Activated T-helper 9 cell treated with anti-CD3 and anti-CD28 coated beads, Interleukin-2, amount 50 U/mL, for 16 hours (primary cell): ENCODE measurements at places on chromosomes 13 and 19.

GRCh38 chr13:36915896-36916640 lies 4.0 kb downstream of the SMAD9 start:
- no peak for DNase-seq

DNA sequence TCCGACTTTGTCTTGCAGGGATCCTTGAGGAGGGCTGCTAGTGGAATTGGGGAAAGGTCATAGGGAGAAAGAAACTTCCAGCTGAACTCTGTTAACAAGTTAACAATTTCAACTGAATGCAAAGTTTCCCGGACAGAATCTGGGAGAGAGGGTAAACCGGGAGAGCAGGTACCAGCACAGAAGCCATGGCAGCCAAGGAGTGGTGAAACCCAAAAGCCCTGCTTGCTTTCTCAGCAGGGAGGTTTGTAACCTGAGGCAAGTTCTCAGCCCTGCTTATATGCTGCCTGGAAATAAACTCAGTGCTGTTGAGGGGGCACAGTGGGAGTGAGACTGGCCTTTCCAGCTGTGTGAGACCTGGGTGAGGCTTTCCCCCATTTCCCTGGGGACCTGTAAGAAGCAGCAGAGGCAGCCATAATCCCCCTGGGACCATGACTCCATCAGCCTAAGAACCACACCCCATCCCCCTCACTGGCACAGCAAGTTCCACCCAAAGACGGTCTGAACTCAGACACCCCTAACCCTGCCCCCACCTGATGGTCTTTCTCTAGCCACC lies 84.0 kb downstream of the SUCLA2 start:
- no peak for DNase-seq

DNA sequence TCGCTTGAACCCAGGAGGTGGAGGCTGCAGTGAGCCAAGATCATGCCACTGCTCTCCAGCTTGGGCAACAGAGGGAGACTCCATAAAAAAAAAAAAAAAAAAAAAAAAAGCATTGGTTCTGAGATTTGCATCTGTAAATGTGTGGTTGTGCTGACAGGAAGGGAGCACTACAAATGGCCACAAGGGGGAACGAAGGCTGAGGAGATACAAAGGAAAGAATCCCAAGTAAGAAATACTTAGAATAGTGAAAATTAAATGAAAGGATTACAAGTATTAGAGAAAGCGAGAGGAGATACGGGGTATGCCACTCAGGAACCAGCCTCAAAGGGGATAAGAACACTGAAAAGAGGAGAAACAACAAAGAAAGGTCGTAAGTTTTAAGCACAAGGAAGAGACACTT lies 284.9 kb downstream of the KLF12 start:
- DNase-seq: no peak

- no peak for DNase-seq
Observed at GRCh38 chr19:12825254-12826131, 8.9 kb downstream of the RTBDN start.

GRCh38 chr13:111269508-111269907 lies 50.9 kb upstream of the TEX29 start:
- no peak for DNase-seq

GRCh38 chr13:45918597-45918996 lies 67.0 kb upstream of the SIAH3 start:
- DNase-seq: no peak

DNA sequence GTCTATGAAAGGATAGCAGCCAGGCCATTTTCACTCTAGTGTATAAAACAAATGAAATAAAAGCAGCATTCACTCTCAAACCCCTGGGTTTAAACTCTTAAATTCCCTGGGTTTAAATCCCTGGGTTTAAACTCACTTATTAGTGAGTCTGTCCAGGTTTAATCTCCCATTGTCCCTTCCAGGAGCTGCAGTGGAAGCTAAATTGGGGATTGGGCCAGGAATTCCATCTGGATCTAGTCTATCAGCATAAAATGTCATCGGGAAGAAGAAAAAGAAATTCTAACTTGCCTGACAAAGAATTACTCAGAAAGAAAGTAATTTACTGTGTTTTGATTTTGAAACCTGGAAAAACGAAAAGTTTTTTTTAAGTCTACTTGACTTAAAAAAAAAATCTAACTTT lies 54.8 kb downstream of the FRY start:
- DNase-seq: no peak

DNA sequence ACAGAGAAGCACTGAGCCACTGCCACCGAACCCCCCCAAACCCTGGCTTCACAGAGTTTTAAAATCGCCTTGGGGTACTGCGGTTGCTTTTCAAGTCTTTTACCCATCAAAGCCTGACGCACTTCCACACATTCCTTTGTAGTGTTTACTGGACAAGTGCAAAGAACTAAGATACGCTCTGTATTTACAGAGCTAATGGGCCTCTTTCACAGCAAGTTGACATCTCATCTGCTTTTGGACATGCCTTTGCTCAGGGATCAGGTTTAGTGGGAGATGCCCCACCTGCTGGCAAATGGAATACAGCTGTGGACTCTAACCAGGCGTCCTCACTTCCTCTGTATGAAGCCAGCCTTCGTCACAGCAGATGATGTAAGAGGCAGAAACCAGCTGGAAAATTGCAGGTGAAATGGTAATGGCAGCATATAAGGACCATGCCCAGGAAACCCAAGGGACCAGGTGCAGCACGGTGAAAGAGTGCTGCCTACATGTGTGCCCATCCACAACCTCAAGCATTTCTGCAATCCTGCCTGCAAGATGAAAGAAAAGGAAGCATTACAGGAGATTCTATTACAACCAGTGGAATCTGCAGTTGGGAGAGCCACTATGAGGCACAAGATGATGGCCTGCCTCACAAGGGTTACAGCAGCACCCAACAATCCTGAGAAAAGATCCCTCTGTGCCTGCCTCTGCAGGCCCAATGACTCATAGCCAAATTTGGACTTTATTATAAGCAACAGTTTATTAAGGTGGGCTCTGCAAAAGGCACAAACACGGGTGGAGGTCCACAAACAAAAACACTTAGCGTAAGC lies 34.7 kb downstream of the BRD4 start:
- no peak for DNase-seq

- no peak for DNase-seq
Observed at GRCh38 chr13:51605698-51606097, 21.4 kb downstream of the WDFY2 start.

- DNase-seq: no peak
Observed at GRCh38 chr19:4442819-4443146, 14.8 kb downstream of the UBXN6 start.

- no peak for DNase-seq
Observed at GRCh38 chr13:75480671-75481175, 1.2 kb downstream of the TBC1D4 start.

- DNase-seq: no peak
Observed at GRCh38 chr13:28621449-28621848, 37.5 kb upstream of the POMP start.

- DNase-seq: no peak
Observed at GRCh38 chr13:40466272-40466671, 200.2 kb downstream of the FOXO1 start.

DNA sequence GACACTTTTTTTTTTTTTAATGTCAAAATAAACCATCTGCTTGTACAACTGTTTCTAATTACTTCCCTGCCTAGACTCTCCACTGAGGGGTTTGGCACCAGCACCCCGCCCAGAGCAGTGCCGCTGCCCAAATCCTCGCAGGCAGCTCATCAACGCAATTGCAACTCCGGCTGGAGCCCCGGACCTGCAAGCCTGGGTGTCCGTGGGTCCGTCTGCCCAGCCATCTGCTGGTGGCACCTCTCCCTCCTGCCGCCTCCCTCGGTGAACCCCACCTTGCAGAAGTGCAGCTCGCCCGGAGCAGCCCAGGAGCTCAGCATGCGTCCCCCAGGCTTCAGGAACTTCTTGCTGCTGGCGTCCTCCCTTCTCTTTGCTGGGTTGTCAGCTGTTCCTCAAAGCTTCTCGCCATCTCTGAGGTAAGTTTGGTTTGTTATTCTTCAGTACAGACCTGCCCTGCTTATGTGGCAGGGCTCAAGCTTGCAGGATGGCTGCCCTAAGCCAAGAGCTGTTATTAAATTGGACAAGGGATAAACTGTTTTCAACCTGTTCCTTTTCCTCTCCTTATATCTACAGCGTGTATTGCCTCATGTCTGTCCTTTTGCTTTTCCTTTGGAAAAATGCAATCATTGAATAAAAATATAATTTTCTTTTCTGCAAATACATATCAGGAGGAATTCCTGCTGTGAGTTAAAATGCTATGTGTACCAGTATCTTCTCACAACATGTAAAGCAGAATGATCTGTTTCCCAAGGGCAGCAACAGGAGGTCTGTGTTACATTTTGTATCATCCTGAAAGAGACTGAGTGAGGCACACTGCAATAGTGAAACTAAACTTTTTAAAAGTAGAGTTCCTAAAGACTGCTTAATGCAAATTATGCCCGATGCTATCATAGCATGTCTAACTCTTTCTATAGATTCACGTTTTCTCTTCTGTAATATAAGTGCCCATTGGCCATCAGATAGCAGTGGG lies at the start of gene ITGBL1:
ITGBL1 (plus strand) TSS at position 157 of the 967 bp plus-strand sequence; CDS start at position 316, 159 bp downstream.
- DNase-seq: no peak

- DNase-seq: no peak
Observed at GRCh38 chr13:97027162-97027554, 32.9 kb upstream of the OXGR1 start.

- no peak for DNase-seq
Observed at GRCh38 chr13:111573801-111574200, 253.4 kb downstream of the TEX29 start.

DNA sequence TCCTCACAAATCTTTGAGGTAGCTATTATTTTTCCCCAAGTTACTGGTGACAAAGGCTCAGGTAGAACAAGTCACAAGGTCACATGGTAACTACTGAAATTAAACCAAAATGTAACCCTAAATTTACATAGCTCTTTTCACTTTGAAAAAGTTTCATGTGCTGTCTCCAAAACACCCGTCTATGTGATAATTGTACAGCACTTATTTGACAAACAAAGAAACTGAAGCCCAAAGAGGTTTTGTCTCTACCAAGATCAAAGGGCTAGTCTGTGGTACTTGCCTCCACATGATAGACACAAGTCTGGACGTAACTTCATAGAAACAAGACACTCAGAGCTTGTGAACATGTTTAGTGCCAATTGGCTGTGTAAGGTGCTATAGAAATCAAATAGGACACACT lies 108.3 kb downstream of the SACS start:
- DNase-seq: no peak

GRCh38 chr13:50359041-50359367 lies 343.8 kb downstream of the KCNRG start:
- no peak for DNase-seq

- DNase-seq: no peak
Observed at GRCh38 chr13:110394371-110394841, 87.3 kb downstream of the COL4A2 start.

DNA sequence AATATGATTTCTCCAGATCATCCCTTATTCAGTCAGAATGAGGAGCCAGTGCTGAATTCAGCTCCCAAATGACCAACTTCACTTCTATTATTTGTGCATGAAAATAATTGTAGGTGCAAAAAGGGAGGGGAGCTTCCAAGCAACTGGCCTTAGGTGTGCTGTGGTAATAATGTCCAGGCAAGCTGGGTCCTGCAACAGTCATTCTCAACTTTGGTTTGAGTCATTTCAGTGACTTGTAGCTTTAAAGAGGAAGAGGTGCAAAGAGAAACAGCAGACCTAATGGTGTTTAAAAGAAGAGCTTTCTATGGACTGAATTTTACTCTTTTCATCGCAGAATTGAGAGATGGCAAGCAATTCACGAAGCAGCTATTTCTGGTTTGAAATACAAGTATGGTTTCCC lies 29.2 kb upstream of the FGF9 start:
- no peak for DNase-seq

DNA sequence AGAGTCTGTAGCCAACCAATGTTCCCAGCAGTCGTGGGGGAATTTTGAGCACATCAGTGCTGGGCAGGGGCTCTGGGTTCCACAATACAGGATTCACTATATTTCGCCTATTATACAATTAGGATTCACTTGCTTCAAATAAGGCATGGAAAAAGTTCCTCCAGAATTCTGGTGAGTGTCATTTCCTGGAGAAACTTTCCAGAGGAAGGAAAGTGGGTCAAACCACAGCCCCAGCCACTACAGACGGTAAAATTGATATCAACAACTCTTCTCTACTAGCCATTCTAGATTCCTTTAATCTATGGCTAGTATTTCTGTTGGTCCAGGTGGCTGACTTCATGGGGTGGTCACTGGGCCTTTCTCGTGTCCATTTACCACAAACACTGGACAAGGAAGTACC lies 10.5 kb downstream of the MYCBP2 start:
- DNase-seq: no peak

GRCh38 chr13:85974608-85975366 lies 175.6 kb upstream of the SLITRK6 start:
- DNase-seq: no peak

- no peak for DNase-seq
Observed at GRCh38 chr13:31835932-31836331, 96.6 kb downstream of the RXFP2 start.

DNA sequence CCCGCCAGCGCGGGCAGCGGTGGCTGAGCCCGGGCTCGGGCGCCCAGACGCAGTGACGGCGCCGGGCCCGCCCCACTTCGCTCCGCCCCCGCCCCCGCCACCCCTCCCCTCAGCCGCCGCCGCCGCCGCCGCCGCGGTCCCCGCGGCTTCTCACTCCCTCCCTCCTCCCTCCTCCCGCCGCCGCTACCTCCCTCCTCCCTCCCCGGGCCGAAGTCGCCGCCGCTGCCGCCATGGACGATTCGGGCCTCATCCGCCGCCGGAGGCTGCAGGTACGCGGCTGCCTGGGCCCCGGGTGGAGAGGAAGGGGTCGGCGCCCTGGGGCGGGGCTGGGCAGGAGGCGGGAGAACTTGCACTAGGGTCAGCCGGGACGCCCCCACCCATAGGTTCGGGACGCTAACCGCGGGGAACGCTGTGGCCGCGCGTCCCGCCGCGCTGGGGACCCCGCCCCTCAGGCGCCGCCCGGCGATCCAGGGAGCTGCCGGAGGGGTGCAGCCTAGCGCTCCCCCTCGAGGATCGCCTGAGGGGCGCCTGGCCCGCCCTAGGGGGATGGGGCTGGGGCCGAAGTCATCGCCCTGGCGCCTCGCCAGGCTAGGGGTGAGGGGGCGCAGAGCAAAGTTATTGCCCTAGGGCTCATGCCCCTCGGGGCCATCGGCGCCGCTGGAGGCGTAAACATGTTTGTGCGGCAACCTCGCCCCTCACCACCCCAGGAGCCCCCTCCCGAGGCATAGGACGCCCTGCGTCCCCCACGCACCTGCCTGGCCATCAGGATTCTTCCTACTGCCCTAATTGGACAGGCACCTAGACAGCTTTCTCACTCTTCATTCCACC lies 427 bp downstream of the RTBDN start:
- DNase-seq: no peak

GRCh38 chr19:36916991-36917390 lies 859 bp downstream of the ZNF568 start:
- no peak for DNase-seq

GRCh38 chr19:29315556-29316190 lies 102.7 kb upstream of the UQCRFS1 start:
- no peak for DNase-seq
